ENCODE measurements at places on chromosomes 3 and 15. TPM values are rescaled to one million over a fixed set of nuclear protein-coding genes. Genes with fewer than 3 reads are reported as not detected.

- DNase-seq, result no peak
Measured at GRCh38 chr3:166799-167198, 29.8 kb upstream of the CHL1 start.

DNA sequence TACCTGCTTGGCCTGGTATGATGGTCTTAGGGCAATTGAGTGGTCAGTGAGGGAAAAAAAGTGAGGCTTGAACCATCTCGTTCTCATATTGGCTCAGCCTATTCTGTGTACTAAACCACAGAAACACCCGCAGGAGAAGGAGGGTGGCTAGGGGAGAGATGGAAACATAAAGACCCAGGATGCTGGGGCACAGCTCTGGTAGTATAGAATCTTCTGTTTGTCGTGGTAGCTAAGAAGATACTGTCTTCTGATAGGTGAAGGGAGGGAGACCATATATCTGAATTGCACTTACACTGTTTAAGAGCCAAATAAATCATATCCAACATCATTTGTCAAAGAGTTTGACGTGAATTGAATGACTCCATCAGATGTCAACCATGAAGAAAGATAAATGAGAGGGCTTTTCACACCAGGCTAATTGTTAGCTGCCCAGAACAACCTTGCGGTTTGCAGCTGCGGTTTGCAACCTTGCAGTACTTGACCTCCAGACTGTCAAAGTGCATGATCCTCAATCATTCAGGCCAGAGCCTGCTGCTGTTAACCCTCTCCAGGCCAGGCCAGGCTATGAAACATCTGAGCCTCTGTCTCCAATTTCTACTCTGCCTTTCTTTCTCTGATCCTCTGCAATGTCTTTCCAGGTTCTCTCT is 40.9 kb upstream of the PIK3R4 start:
- no peak for DNase-seq

DNA sequence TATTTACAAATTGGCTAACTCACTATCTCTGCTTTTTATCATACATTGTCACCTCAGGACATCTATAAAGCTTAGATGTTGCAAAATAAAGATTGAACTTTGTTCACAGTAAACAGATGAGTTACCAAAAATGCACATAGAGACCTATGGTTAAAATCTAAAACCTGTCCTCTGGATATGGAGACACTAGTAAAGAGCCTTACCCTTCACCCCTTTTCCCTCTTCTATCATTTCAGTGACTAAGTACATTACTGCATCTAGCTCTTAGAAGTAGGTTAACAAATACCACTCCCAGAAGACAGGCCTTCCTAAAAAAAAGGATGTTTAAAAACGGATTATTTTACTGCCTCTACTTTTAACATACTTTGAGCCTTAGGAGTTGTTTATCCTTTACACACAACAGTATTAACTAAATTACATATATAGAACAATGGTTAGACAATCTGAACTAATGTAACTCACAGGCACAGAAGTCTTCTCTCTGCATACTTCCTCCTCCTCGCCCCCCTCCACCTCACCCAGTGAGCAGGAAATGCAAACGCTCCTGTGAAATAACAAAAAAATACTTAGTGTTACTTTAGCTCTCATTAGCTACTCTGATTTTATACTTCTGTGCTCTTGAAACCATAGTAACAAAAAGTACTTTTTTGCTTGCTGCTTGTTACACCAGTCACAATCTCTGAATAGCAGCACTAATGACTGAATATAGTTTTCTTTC is 23.3 kb downstream of the IREB2 start:
- no peak for DNase-seq

The OIP5 gene
- 0.19 TPM for total RNA-seq

The VILL gene
- 3.6 TPM for total RNA-seq

- DNase-seq, result no peak
Measured at GRCh38 chr3:134038071-134038491, 8.4 kb upstream of the SLCO2A1 start.

- DNase-seq, result no peak
Measured at GRCh38 chr3:115657168-115657567, 33.9 kb downstream of the GAP43 start.

The SEMA5B gene
- total RNA-seq, result 5.3 TPM

DNA sequence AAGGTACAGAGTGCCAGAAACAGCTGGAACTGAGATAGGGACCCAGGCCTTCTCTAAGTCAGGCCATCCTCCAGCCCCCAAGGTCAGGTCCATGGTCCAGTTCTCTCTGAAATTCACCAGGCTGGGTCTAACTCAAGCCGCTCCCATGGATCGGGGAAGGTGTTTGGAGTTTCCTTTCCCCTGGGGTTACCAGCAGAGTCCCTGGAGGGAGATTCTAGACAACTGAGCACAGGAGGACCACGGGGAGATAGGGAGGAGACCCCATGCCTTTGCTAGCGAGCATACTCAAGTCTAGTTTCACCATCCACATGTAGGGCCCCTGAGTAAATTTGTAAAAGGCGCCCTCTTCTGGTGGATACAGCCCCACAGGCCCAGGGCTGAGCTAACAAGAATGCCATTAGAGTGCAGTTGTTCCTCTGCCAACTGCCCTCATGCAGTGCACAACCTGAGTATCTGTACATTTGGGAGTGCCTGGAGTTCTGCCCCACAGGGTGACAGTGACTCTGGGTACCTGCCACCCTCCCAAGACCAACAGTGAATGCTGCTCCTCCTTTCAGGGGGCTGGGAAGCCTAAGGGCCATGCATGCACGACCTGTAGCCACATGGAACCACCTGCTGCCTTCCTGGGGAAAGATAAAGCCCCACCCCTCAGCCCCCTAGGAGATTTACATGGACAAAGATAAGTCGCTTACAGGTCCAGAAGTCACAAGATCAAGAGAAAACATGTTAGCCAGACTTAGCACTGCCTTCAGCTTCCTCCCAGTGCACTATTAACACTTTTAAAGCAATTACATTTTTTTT is 89.0 kb downstream of the IQSEC1 start:
- peak; percentile 64 for DNase-seq

The LMAN1L gene
- 8.1 TPM for total RNA-seq

GRCh38 chr15:65396283-65396964 is 18.6 kb upstream of the IGDCC3 start:
- no peak for DNase-seq

DNA sequence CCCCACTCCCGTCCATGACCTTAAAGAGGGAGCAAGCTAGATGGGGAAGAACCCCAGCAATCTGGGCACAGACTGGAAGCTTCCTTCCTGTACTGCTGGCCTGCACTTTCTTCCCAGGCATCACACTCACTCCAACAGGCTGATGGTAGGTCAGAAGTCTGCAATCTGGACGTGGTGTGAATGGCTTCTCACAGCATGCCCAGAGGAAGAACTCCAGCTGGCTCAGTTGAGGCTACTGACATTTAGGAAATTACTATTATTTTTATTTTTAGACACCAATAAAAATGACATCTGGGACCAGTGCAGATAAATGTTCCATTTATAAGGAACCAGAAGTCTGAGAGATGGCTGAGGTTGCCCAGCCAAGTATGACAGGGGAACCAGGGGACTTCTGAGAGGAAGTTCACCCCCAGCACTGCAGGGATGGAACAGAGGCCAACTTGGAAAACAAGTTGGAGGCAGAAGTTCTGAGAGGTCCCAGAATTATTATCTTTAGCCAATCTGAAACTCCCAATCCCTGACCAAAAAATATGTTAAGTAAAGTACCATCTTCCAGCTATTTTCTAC is 163.8 kb upstream of the CTNNB1 start:
- no peak for DNase-seq

DNA sequence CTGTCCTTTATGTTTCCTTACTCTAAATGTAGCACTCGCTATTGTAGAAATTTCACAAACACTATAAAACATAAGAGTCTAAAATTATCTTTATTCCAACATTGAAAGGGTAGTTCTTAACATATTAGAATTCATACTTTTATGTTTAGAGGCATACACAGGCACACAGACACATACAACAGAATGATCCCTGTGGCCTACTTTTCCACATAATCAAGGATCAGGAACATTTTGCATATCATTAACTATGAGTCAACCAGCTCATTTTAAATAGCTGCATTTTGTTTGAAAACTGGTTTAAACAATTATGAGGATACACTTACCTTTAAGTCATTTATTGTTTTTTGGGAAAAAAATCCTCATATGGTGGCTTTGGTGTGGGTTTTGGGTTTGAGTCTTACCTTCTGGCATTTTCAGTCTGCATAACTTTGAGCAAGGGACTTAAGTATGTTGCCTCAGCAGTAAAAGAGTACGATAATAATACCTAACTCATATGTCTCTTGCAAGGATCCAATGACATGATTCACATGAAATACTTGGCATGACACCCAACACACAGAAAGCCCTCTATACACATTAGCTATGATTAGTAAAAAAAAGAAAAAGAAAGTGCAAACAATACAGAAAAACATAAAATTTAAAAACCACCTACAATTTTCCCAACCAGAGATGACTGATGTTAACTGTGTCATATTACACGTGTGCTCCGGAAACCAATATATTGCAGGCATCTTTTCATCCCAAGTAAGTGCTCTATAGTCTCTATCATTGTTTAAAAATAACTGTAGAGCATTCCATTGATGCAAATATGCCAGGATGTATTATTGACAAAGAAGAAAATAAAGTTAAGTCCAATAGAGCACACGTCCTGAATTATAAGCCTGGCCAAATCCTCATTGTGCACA is 213.1 kb upstream of the ADAMTS9 start:
- DNase-seq, result no peak

DNA sequence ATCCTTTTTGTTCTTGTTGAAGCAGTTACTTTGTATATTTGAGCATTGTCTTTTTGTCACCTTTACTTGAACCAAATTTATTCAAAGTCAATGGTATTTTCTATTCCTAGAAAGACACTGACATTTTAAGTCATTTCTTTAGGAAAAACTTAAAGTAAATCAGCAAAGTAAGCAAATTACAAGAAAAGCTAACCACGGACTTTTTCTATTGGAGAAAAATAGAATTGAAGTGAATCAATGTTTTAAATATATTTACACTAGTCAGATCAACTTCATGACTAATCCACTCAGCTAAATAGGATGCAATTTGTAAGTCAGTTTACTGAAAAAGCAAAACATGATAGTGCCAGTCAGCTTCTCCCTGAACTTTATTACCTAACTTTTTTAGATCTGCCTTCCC is 733.8 kb upstream of the ALCAM start:
- no peak for DNase-seq

- DNase-seq, result no peak
Measured at GRCh38 chr3:193794002-193794881, 201.2 kb downstream of the OPA1 start.

- no peak for DNase-seq
Measured at GRCh38 chr15:32965897-32966296, 228.6 kb downstream of the FMN1 start.

The SERINC4 gene
- 0.44 TPM for total RNA-seq

DNA sequence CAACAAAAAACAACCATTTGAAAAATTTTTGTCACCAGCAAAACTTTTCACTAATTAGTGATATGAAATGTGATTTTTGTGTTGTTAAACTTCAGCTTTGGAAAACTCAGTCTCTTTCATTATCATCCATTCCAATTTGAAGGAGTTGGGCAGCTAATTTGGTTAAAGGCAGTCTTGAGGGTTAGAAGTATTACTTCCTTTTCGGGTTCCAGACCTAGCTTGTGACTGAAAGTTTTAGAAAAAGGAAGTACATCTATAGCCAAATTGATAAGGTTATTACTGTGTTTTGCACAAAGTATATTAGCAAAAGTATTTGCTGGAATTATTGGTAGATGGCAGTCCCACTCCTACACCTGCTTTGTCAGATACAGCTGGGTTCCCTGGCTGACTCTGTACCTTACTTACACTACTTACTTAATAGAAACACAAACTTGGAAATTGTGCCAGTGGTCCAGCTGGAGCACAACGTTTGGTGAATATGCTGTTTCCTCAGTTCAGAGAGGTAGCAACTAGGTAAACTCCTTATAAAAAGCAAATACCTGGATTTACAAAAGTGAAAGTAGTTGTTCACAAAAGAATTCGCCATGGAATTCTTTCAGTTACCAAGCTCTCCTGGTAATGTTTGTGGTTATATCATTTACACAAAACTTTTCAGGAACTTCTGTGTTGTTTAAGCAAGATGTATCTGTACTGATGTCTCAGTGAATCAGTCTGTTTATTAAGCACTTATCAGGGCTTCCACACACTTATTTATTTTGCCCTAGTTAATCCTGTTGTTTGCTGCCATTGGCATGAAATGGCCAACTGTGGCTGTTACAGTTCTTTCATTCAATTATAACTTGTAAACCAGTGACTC is 31.6 kb downstream of the TIPARP start:
- no peak for DNase-seq

GRCh38 chr15:49697121-49697520 is 76.3 kb downstream of the DTWD1 start:
- no peak for DNase-seq

DNA sequence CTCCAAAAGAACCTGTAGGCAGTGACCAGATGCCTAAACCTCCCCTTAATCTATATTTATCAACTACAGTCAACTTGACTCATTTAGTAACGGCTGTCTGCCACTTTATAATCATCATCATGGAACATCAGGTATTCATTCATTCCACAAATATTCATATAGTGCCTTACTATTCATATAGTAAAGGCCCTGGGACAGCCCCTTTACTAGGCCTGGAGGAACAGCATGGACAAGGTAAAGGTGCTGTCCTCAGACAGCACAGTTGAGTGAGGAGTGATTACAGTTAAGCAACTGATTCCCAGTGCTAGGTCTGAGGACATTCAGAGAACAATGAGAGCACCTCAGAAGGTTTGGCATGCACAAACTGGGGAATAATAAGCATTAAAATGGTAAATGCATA is 346.5 kb upstream of the RORA start:
- no peak for DNase-seq

DNA sequence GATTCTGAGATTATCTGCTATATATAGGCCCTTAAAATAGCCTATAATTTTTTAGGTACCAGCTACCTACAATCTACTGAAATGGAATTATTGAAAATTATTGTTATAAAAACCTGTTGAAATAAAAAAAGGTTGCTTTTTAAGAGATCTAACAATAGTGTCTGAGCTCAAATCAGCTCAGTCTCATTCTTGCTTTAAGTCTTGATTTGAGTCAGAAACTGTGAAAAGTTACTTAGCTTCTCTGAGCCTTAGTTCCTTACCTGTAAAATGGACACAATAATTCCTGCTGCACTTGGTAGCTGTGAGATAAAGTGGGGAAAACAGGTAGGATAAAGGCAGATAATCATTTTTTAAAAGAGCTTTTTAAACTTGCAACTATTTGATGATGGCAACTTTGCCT is 118.8 kb upstream of the UBE2E2 start:
- no peak for DNase-seq

The HTR3E gene
- total RNA-seq, result not detected

- DNase-seq, result no peak
Measured at GRCh38 chr3:38315488-38316230, 30.9 kb upstream of the XYLB start.

GRCh38 chr3:66499881-66500575 is 794 bp downstream of the LRIG1 start:
- DNase-seq, result peak; percentile 46

DNA sequence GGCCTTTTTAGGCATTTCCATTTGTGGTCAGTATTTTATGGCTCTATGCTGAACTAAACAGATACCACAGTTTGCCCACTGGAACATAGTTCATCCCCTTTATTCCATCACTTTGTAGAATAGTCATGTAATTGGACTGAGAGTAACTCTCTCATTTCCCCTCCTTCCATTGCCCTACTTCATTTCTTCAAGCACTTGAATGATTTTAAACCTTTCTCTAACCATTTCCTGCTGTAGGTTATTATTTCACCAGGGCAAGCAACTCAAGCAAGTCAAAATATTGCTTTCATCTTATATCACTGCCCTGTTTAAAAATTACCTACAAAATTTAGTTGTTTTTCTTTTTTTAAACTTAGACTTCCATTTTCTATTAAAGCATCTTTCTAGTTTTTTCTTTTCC is 177.0 kb downstream of the RAP2B start:
- no peak for DNase-seq

The PXYLP1 gene
- 25.6 TPM for total RNA-seq

The SCAMP5 gene
- 3.0 TPM for total RNA-seq

All from left ventricle myocardium inferior (tissue), 1 donor.